ENCODE measurements at places on chromosomes 1 and 21.

DNA sequence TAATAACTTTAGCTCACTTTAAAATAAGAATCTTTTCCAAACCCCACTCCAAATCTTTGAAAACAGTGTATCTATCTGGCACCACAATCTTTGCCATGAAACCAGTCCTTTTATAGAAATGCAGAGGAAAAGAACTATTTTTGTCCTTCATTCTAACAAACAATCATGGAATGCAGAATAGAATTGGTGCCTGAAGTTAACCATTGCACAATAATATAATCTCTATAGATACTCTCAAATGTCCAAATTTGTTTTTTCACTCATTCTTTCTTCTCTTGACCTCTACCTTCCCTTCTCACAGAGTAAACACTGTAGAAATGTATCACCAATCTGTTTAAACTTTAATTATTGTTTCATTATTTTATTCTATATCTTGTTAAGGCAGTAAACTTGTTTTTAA, 34.8 kb downstream of the TTLL7 start:
- no peak for DNase-seq

- DNase-seq = no peak
Observed at GRCh38 chr1:210758761-210759160, 375.2 kb downstream of the KCNH1 start.

DNA sequence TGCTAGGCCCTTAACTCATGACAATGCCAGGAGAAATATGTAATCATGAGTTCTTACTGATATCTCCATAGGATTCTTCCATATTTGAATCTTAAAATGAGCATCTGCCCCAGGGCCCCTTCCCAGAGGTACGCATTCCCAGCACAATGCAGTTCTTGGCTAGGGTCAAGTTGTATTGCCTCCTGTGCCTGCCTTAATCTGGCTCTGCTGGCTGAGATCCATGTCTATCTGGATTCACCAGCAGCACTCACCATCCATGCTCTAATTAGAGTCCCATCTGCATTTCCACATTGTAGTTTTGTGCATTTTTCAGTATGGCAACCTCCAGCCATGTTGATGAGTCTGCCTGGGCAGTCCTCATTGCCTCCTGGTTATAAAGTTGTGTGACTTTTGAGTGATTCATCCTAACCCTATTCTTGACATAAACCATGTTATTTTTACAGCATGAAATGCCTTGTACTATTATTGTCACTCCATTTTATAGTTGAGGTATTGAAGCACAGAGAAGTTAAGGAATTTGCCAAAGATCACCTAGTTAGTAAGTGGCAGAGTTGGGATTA, 55.9 kb downstream of the CAMSAP2 start:
- no peak for DNase-seq

- no peak for DNase-seq
Observed at GRCh38 chr21:44437696-44438431, 17.4 kb upstream of the LRRC3 start.

DNA sequence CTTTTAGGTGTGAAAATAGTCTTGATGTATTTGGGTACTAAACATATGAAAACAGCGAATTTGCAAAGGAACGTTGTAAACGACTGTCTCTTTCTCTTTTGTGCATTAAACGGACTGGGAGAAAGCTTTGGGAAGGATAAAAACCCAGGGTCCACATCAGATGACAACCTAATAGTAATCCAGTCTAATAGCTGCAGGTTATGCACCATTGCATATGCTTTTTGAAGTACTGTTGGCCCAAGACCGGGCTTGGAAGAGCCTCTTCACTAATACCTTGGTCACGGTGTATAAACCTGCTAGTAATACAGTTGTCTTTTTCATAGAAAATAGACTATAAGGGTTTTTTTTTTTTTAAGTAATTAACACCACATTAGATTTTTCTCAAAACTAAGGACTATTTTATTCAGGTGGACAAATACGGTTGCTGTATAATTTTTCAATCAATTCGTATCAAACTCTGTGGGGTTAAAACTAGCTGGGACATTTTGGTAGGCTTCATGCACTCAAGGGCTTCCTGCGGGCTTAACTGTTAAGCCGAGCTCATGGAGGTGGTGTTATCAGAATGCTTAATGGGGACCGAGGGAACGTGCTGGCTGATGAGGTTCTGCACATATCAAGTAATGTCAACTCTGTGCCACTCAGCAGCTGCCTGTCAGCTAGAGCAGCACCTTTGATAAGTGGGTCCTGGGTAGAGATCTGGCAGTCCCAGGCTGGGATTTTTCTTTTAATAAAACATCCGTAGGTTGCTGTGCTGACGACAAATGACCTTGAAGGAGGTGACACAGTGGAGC, 2.1 kb downstream of the RYR2 start:
- no peak for DNase-seq

DNA sequence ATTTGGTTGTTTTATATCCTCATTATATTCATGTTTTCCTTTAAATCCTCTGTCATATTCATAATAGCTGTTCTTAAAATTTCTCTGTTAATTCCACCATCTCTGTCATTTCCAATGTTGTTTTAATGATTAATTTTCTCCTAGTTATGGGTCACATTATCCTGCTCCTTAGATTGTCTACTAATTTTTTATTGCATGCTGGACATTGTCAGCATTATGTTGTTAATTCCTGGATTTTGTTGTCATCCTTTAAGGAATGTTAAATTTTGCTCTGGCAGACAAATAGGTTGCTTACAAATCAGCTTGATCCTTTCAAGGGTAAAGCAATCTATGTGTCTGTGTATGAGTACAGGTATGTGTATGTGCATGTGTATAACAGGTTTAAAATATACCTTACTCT, 393.8 kb upstream of the POU3F1 start:
- no peak for DNase-seq

DNA sequence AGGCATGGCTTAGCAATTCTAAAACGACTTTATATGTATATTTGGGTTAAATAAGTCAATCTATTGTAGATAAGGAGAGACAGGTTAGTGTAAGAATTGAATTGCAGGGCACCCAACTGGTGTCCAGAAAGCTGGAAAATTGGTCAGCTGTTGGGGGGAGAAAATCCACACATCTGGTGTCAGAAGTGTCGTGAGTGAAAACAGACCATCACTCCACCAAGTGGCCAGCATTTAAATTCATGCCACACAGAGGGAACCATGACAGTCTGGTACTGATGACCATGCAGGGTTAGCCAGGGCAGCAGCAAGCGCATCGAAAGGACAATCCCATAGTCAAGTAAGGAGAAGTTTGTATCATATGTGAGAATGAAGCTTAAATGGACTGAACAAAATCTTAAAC, 11.7 kb downstream of the LAX1 start:
- no peak for DNase-seq

DNA sequence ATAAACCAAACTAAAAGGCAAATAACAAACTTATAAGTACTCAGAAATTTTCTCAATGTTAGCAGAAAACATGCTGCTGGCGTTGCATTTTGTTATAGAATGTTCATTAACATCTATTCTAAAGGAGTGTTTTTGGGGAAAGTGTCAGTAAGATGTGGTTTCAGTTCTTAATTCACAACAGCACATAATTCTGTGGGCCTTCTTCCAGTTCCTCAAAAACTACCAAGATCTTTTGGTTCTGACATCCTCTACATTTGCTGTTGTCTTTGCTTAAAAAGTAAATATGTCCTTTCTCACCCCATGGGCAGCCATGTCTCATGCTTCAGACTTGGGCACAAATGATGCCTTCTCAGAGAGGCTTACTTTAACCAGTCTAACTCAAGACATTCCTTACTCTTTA, 152.5 kb downstream of the CDC7 start:
- peak; percentile 40 for DNase-seq

- peak; percentile 68 for DNase-seq
Observed at GRCh38 chr1:154747740-154748404, 122.2 kb downstream of the KCNN3 start.

DNA sequence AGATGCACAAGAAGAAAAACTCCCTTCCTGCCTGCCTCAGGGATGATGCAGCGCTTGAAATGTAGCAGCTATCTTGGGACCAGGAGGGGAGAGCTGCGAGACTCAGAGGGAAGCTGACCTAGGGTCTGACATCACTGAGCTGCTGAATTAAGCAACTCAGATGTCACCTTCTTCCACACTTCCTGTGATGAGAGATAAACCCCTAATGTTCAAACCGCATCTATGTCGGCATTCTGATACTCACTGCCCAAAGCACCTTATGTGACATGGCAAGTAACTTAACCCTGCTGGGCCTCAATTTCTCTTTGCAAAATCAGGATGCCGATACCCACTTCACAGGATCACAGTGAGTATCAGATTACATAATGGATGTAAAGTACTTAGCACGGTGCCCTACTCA, 9.1 kb upstream of the AK2 start:
- DNase-seq = no peak

DNA sequence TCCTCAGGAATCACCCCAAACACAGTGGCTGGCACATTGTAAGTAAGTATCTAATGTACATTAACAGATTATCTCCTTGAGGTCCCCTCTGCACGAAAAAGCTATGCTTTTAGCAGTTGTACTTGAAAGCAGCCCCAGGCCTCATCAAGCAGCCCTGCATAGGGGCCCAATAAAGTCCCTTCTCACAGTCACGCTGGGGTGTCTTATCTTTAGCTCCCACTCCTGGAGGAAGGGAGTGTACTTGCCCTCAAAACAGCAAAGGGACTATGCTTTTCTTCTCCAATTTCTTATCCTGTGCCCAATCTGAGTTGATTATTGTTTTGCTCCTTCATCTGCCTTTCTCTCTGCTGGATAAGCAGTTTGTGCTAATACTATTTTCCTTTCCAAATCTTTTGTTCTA, 168.8 kb upstream of the PLXNA2 start:
- no peak for DNase-seq

DNA sequence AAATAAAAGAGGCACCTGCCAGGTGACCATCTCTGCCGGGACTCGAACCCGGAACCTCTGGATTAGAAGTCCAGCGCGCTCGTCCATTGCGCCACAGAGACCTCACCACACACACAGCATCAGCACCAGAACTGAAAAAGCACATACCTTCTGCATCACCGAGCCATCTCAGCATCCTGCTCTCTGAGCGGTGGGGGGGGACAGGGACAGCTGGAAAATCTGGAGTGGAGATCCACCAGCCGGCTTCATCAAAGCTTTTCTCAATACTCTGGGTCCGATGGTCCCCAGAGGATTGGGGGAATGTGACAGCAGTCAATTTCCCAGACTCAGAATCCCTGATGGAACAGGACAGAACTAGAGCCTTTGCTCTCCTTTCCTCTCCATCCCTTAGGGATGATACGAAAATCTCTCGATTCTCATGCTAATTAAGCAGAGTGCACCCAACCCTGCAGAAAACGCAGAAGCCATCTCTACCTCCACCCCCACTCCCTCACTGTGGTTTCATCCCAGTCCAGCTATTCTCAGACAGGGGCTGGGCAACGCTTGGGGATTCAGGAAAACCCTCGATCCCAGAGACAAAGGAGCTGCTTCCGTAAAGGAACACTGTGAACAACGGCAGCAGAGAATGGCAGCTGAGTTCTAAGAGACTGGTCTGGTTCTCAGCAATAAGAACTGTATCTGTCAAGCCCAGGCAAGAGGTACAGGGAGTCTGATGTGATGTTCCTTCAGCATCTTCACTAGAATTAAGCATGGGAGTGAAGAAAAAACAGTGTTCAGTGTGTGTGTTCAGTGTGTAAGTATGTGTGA, 29.6 kb upstream of the CADM3 start:
- peak; percentile 5 for DNase-seq

DNA sequence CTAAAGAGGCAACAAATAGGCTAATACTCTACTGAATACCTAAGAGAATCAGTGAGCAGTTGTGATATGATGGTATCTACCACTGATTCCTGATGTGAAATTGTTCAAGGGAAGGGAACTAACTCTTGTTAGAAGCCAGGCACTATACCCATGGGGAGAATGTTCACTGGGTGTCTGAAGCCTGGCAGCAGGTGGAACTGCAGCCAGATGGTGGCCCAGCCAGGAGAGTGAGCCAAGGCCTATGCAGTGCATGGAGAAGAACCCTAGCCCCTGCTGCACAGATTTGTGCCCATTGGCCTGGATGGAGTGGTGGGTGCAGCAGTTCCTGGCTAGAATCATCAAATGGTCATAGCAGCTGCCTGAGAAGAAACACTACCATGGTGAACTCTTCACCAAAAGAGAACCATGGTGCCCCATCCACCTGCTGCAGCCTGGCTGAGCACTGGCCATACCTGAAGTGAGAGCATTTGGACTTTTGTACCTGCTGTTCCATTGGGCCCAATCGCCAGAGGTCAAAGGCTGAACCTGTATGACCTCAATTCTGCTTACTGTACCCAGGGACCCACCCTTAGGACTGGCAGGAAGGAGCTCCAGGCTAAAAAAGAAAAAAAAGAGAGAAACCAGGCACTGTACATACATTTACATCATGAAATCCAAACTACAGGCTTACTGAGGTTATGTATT, 118.8 kb upstream of the IVNS1ABP start:
- no peak for DNase-seq

- peak; percentile 56 for DNase-seq
Observed at GRCh38 chr1:52368383-52369172, 2.6 kb upstream of the CC2D1B start.

GRCh38 chr1:236604905-236605806, 840 bp upstream of the HEATR1 start:
- DNase-seq = no peak
